ENCODE measurements at places on chromosomes 5 and 9.

DNA sequence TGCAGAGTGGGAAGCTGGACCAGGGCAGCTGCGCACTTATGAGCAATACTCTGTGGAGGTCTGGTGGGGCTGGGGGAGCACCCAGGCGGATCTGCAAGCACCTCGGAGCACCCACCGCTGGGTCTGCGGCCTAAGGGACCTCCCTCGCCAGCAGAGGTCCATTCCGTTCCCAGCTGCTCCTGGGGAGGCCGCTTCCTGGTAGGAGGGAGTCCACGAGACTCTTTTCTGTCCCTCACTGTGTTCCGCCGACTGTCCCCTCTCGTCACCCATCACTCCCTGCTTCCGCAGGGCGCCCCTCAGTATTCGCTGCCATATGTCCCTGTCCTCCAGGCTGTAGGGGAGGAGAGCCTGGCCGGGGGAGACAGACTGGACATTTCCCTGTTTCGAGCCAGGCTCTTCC, 45.5 kb downstream of the NDST1 start:
- no peak for DNase-seq

- DNase-seq = no peak
Observed at GRCh38 chr5:112885001-112885400, 23.9 kb downstream of the SRP19 start.

DNA sequence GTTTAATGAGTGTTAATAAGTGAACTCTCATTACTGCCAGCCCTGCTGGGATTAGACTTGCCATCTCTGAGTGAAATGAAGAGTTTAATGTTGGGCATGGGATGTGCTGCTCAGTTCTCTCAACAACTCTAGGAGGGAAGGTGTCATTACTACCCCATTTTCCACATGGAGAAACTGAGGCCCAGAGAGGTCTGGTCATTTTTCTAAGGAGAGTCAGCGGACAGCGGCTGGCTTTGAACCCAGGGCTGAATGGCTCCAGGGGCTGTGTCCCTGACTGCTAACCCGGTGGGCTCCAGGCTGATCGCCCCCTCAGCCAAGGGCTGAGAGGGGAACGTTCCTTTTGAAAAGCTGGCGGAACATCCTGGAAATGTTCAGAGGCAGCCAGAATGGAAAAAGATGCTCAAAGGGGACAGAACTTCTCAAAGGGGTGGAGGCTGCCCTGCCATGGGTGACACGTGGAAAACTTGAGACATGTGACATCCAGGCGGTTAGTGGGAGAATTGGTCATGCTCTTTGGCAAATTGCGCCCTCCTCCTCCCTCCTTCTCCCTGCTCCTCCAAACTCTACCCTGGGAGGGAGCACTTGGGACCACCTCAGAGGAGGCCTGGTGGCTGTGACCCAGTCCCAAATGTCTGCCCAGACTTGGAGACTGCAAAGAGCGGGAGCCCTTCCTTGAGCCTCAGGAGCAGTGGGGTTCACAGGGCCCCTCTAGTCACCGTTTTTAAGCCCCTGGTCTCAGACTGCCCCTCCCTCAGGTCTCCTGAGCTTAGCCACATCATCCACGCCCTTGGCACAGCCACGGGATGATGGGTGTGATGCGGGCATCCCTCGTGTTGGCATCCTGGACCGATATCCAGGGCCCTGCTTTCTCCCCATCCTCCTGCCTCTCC, 28.7 kb downstream of the DNM1 start:
- DNase-seq = no peak

DNA sequence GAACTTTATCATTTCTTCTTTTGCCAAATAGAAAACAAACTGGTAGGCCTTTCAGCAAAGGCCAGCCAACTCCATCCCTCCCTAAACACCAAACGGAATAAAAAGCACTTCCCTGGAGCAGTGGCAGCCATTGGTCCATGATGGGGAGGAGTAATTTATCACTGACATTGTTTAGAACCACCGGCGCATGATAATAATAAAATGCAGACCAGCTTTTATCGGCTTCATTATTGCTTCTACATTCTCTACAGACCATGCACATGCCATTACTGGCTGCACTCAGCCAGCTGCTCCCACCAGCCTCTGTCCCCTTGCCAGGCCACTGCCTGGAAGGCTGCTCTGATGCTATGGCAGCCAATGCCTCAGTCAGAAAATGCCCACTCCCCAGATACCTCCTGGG, 45.9 kb downstream of the ABCA1 start:
- no peak for DNase-seq

DNA sequence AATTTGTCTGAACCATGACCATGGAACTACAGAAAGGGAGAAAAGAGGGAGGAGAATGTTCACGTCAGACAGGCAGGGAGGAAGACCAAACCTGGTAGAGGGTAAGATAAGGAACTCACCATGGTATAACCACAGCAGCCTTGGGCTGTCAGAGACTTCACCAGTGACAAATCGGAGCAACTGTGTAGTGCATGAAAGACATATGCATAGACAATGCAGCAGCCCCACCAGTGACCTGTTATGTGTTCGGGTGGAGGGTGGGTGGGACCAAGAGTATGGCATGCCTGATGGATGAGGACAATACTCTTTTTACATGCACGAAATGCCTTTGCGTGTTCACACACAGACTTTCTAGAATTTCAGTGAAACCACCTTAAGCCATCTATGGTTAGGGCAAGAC, 221.8 kb upstream of the RASEF start:
- DNase-seq = no peak

GRCh38 chr5:35803191-35803651, 53.5 kb upstream of the IL7R start:
- DNase-seq = no peak

DNA sequence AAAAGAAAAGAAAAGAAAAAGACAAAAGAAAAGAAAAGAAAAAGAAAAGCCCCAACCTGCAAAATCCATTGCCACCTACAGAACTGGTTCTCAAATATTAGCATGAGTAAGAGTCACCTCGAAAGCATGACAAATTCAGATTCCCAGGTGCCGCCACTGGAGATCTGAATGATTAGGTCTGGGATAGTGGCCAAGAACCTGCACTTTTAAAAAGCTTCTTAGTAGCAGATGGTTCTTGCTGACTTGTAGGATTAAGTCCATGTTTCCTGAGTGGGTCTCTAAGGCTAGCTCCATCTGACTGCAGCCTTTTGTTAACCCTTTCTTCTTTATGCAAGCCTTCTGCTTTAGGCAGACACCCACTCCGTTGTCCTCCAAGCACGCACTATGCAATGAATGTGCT, 178.5 kb upstream of the CDH18 start:
- no peak for DNase-seq

- DNase-seq = no peak
Observed at GRCh38 chr5:115977096-115977495, 14.8 kb downstream of the LVRN start.

GRCh38 chr5:177354711-177355110, 3.0 kb upstream of the RGS14 start:
- no peak for DNase-seq

DNA sequence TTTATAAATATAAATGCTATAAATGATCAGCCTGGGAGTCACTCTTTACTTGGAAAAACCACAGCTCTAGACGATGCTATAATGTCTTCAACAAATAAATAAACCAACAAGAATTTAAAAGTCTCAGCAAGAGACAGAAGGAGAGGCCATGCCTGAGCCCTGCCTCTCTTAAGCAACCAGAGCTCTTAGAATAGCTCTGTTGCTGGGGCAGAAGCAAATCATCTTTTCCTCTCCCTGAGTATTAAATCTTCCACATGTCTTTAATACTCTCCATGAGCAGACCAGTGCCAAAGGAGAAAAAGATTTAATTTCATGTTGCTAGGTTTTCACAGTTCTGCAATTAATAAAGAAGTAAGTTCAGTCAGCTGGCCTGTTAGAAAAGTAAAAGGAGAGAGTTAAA, 408.0 kb upstream of the SLC30A5 start:
- DNase-seq = no peak

DNA sequence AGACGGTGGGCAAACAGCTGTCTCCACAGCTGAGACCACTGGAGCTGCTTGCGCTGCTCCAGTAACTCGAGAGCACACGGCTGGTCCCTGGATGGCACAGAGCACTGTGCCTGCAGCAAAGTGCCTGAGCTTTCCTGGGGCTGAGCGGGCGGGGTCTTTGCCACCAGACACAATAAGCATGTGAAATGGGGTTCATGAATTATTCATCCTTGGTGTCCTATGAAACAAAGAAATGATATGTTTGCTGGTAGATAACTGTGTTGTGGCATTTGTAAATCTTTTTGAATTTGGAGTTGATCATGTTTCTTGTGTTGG, 151.7 kb upstream of the MPDZ start:
- DNase-seq = no peak

GRCh38 chr5:122129306-122129705, at the start of gene ZNF474:
Gene ZNF474, plus strand, starts transcription at chr5:122129546. Its CDS starts 22,445 bp downstream, at chr5:122151991.
- DNase-seq = no peak

DNA sequence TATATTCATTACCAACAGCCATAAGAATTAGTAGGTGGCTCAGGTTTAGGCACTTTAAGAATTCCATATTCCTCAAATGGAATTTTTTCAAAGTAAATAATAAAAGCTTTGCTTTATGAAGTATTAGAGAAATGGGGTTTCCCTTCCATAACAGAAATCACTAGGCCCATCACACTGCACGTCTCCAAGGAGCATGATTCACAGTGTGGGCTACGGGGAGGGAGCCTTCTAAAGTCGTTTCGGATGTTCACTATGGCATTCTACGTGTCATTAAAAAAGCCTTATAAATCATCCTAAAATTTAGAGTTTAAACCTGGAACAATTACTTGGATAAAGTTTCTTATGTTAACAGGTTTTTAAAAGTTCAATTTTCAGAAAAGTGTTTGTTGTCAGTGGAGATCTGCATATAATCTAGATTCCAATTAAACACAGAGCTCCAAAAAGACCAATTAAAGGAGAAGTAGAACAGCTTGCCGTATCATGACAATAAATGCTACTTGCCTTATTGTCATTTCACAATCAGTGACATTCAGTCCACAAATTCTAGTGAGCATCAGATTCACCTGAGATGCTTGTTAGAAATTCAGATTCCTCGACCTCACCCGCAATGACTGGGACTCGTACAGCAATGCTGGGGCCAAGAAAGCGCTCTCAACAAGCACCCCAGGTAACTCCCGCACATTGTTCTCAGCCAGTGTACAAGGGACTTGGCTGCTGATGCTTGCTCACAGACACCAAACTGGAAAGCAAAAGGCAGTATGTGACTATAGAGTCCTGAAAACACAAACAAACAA, 115.7 kb downstream of the NFIB start:
- DNase-seq = no peak

GRCh38 chr9:87545858-87546257, 48.2 kb downstream of the DAPK1 start:
- no peak for DNase-seq

DNA sequence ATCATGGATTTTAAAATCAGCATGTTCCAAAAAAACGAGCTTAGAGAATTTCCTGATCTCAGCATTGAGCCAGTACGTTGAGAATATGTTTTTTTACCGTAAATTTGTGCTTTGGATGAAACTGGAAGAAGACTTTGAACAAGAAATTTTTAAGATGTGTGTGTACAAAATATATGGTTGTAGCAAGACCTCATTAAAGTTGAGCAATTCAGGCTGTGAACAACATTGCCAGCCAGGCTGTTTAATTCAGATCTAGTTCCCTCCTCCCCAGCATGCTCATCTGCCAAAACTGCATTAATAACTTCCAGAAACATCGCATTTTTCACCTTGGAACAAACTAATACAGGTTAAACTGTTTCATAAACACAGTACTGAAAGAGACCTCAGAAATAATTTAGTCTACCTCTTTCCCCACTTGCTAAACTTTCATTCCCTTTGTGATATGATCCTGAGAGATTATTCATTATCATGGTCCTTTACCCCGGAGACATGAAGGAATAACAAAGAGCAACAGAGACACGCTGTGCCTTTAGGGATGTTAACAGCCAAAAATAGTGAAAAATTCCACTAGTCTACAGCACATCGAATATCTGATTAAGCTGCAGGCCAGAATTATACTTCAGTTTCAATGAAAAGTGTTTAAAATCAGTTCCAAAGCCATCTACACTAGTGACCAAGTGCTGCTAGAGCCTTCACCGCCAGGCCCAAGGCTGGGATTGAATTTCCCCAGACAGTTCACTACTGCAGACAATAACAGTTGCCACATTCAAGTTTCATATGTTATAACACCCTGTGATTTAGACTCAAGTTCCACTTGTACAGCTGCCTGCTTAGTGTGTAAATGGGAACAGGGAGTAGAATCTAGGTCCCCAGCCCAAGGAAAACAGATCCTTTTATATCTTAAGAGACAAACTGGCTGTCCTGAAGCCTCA, 89.6 kb downstream of the EFNA5 start:
- no peak for DNase-seq

DNA sequence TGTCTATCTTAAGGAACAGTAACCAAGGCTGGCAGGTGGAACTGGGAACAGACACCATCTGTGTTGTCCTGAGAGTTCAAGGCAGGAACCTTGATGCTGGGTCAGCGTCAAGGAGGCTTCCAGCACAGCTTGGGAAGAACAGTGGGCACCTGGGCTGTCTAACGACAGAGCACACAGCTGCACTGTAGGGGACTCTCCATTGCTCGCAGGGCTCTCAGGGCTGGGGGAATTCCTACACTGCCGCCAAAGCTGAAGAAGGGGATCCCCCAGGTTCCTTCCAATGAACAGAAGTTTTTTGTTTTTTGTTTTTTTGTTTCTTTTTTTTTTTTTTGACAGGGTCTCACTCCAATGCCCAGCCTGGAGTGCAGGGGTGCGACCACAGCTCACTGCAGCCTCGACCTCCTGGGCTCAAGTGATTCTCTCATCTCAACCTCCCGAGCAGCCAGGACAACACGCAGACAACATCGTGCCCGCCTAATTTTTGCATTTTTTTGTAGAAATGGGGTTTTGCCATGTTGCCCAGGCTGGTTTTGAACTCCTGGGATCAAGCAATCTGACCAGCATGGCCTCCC, 81.9 kb downstream of the PTPN3 start:
- no peak for DNase-seq
